ENCODE measurements at places on chromosomes 4 and X.

GRCh38 chr4:109624536-109624935, 64.5 kb downstream of the MCUB start:
- DNase-seq = no peak

DNA sequence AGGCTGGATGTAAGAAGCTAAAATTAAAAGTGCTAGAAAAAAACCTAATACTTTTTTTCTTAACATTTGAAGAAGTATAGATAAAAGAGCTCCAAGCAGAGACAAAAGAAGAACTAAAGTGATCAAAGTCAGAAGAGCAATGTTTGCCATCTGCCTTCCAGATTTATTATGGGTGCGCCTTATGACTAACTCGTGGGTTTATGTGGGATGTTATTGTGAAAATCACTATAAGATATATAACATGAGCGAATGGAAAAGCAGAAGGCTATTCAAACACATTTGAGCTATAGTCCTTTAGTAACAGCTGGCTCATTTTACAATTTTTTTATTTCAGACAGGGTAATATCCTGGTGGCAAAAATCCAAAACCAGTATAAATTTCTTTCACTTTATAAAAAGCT, 1040.7 kb downstream of the RAPGEF2 start:
- no peak for DNase-seq

DNA sequence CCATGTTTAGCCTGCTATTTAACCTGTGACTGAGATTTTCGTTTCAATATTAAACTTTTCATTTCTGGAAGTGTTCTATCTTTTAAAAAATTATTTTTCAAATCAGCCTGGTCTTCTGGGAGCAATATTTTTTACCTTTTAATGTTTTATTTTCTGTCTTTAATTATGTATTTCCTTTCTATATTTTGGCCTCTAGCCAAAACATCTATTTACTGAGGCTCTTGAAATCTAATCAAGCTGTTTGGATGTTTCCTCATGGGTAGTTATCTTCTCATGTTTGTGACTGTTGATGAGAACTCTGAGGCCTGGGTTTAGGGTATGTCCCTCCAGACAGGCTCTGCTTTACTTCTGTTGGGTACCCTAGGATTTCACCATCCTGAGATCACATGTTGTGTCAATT, 10.3 kb upstream of the SLC10A4 start:
- DNase-seq = no peak

- DNase-seq = no peak
Observed at GRCh38 chr4:152158225-152158624, 377.7 kb downstream of the FBXW7 start.

DNA sequence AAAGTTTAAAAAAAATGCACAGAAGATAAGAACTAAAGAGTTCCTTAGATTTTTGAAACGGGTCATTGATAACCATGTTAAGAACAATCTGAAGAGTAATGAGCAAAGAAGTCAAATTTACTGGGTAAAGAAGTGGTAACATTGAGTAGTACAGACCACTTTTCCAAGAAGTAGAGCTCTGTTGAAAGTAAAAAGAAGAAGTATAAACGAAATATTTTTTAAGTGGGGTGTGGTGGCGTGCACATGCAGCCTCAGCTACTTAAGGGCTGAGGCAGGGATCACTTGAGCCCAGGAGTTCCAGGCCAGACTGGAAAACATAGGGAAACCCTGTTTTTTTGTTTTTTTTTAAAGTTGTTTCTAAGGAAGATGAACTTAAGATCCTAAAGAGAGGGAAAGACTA, 68.5 kb downstream of the UBA6 start:
- no peak for DNase-seq

DNA sequence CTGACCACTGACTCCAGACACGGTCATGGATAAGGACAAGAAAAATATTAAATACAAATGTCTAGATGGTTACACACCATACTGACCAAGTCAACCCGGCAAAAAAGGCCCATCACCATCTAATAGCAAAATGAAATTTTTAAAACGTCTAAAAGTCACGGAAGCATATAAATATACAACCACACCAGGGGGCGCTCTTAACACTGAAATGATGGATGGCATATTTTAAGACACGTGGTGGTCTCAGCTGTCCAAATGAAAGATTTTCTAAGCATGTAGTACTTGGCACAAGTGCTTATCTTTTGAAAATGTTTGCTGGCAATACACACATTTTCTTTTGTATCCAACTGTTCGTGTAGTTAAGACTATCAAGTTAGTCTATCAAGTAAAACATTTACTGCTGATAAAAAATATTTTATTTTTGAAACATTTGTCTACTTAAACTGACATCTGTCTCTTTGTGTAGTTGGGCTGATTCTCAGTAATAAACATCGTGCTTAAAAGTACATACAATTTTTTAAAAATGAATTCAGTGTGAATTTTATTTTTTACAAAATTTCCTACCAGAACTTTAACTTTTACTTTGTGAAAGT, 64.6 kb downstream of the COX7B2 start:
- DNase-seq = peak; percentile 37

GRCh38 chr4:179692222-179692621, 2250.0 kb upstream of the AGA start:
- no peak for DNase-seq

GRCh38 chrX:136166221-136166855, 19.0 kb downstream of the FHL1 start:
- no peak for DNase-seq

DNA sequence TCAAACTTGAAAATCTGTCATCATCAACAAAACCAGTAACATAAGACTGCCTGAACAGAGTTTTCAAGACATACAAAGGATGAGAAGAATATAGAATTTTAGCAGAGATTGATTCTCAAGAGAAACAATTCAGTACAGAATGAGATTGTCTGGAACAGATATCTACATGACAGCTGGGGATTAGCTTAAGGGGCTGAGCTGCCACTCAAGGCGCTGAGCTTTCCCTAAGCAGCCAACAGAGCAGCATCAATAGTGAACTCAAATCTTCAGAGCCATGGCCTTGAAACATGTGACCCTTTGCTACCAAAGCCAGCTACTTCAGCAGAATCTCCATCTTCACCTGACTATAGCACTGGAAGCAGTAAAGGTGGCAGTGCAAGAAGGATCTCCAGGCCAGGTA, 24.3 kb upstream of the PCDH10 start:
- DNase-seq = no peak

DNA sequence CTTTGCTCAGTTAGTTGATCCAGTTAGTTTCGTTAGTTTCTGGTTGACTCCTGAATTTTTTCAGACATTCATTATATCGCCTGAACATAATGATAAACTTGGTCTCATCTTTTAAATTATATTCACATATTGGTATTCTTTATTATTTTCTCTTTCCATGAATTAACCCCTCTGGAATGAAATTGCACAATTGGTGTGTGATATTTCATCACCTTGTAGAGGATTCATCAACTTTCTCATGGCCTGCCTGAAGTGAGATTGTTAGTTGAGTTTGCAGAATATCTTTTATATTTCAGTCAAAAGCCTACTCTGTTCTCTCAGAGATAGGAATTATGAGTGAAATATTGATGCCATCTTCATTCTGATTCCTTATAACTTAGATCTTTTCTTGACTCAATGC, 1160.6 kb upstream of the AGA start:
- DNase-seq = no peak

GRCh38 chr4:75769036-75769435, 44.7 kb downstream of the USO1 start:
- DNase-seq = no peak

GRCh38 chrX:78687586-78687985, 28.5 kb upstream of the RTL3 start:
- no peak for DNase-seq

GRCh38 chr4:148162519-148162918, 279.7 kb downstream of the NR3C2 start:
- DNase-seq = no peak

- DNase-seq = no peak
Observed at GRCh38 chrX:113741744-113742143, 842.1 kb upstream of the HTR2C start.

GRCh38 chr4:101299021-101299420, 48.3 kb downstream of the PPP3CA start:
- DNase-seq = no peak

DNA sequence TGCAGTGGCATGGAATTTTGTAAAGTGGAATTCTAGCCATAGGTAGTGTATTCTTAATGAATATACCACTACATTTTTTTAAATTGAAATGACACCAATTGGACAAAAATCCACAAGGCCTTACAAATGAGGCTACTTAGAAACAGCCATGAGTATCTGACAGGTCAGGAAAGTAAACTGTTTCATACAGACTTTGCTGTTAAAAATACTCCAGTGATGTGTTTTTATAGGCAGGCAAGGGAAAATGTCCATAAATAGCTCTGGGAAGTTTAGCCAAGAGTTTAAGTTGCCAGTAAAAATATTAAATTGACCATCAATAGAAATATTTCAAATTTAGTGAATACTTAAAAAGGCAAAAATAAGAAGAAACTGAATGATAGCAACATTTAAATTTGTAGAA, 41.8 kb upstream of the PDLIM5 start:
- no peak for DNase-seq

DNA sequence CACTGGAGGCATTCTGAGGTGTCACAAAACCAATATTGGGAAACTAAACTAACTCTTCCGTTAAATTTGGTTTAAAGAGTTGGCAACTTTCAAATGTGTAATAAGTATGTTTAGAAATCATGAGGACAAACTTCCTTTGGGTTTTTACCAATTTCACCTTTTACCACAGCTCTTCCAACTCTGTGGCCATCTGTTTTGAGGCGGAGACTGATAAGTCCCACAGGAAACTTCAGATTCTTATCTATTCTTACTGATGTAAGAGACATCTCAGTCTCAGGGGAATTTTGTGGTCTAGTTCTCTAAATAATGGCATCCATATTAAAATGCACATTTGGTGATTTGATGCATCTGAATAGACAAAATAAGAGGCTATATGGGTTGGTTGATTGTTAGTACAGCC, 229.2 kb upstream of the AFF2 start:
- DNase-seq = no peak

DNA sequence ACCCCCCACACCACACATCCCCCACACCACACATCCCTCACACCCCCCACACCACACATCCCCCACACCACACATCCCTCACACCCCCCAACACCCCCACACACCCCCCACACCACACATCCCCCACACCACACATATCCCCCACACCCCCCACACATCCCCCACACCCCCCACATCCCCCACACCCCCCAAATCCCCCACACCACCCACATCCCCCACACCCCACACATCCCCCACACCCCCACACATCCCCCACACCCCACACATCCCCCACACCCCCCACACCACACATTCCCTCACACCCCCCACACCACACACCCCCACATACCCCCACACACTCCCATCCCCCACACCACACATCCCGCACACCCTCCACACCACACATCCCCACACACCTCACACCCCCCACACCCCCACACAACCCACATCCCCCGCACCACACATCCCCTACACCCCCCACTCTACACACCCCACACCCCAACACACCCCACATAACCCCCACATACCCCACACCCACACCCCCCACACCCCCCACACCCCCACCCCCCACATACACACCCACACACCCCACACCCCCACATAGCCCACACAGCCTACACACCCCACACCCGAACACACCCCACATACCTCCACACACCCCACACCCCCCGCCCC, 172.9 kb downstream of the DCLK2 start:
- DNase-seq = no peak

DNA sequence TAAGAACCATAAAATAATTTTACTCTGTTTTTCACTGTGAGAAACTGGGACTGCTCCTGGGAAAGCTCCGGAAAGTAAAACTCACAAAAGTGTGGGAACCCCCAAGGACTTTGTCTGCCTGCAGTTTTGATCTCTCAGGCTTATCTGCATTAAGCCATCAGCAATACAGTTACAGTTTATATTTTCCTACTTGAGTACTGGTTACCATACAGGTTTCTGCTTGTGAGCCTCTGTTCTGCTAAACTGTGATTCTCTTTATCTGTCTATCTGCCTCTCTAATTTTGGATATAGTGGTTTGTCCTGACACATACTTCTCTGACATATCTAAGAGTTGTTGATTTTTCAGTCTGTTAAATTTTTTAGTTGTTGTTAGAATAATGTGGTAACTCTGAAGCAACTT, 11.6 kb downstream of the PABPC4L start:
- DNase-seq = no peak

GRCh38 chr4:166896254-166896653, 338.0 kb downstream of the SPOCK3 start:
- DNase-seq = no peak

DNA sequence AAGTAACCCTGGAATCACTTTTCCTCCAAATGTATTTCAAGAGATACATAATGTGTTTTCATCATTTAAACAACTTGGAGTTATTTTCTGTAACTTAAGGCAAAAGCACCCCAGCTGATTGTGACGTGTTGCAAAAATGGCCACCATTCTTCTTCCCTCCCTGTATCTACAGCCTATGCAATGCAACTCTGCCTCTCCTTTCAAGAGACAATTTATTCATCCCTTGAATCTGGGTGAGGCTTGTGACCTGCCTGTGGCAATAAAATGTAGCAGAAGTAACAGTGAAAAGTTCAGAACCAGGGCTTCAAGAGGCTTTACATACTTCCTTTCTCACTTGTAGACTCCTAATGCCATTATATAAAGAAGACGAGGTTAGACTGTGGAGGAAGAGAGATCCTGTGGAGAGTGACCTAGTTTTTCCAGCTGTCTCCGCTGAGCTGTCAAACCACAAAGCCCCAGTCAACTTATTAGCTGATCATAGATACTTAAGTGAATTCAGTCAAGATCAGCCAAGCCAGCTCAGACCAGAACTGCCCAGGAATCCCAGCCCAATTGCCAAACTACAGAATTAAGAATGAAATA, 81.0 kb upstream of the KLF3 start:
- DNase-seq = peak; percentile 67

- DNase-seq = no peak
Observed at GRCh38 chr4:6027392-6027791, 9.2 kb upstream of the C4orf50 start.

- DNase-seq = no peak
Observed at GRCh38 chr4:186249785-186250754, 15.9 kb upstream of the F11 start.

DNA sequence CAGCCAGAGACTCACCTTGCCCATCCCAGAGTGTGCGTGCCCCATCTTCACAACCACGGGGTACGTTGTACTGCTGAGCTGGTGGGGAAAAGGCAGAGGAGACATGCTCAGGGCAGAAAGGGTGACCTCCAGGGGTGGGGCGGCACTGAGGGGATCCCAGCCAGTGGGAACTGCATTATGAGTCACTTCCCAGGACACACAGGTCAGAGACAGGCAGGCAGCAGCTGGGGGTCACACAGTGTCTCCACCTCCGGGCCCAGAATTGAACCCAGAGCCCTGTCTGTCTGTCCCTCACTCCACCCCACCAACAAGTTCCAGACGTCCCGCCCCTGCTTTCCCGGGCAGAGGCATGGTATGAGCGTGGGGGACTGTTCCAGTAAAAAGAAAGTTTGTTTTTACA, 4.8 kb upstream of the TIMP1 start:
- DNase-seq = no peak

DNA sequence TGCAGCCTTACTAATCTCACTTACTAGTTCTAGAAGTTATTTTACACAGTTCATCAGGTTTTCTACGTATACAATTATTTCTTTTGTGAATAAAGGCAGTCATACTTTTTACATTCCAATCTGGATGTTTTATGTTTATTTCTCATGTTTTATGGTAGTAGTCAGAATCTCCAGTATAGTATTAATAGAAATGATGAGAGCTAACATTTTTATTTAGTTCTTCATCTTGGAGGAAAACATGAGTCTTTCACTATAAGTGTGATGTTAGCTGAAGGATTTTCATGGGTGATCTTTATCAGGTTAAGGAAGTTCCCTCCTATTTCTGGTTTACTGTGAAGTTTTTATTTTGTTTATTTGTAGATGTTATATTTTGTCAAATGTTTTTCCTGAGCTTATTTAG, 256.1 kb upstream of the GIMD1 start:
- no peak for DNase-seq

Data from activated CD4-positive, alpha-beta memory T cell treated with anti-CD3 and anti-CD28 coated beads for 36 hours (primary cell).